ENCODE measurements at places on chromosomes 3 and 15.

DNA sequence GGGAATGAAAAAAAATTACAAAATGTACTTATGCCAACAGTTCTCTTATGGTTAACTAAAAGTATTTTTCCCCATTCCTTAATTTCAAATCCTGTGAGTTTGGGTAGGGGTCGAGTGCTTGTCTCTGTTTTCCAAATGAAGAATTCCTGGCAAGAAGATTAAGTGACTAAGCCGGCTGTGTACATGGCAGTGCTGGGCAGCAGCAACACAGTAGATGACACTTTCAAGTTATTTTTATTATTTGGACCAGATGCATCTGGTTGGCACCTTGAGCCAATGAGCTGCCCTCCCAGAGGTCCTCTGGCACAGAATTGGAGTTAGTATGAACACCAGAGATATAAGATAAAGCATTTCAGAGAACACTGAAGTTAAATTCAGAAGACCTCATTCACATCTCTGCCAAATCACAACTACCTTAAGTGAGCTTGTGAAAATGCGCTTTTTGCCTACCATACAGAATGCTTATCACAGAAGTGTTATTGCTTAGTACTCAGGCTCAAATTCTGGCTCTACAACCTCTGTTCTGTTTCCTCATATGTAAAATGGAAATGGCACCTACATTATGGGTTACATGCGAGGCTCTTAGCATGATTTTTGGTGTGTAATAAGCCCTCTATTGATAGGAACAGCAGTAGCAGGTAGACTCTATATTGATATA lies 256.9 kb downstream of the UBE2E2 start:
- DNase-seq = no peak
- H3K4me3 ChIP-seq = no peak overlapping the region
- no peaks in the 10 kb centered on the region for H3K27me3 ChIP-seq
- no peak overlapping the region for H3K27ac ChIP-seq

DNA sequence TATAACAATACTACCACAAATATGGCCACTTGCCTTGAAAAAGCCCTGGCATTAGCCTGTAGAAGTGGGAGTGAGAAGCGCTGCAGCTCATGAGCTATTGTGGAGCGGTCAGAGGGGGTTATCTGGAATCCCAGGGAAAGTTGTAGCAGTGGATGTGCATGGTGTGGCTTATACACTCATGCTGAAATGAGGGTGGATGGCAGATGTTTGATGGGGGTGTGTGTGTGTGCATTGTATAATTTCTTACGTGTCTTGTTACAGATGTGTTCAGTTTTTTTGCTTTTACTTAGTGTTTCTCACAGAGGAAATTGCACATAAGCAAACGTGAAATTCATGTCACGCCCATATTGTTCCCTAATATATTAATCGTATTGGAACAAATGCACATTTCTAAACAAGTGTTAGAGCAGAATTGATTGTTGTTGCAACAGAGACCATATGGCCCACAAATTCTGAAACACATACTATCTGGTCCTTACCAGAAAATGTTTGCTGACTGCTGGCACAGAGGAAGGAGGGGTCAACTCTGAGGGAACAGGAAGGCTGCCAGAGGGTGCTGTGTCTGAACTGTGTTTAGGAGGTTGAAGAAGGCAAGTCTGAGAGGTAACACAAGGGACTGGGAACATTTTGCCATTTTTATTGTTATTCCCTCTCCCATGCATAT lies 200.0 kb upstream of the CFAP20DC start:
- no peak overlapping the region for H3K27ac ChIP-seq
- no peak for DNase-seq
- H3K4me3 ChIP-seq = no peak overlapping the region
- H3K4me1 ChIP-seq = no peaks in the 10 kb centered on the region

- no peaks in the 10 kb centered on the region for H3K4me1 ChIP-seq
- H3K4me3 ChIP-seq = no peak overlapping the region
- H3K27me3 ChIP-seq = no peaks in the 10 kb centered on the region
- H3K27ac ChIP-seq = no peak overlapping the region
- DNase-seq = no peak
These were observed 84.0 kb downstream of the LIPC start for GRCh38 chr15:58515807-58516206.

- no peaks in the 10 kb centered on the region for H3K27me3 ChIP-seq
- H3K27ac ChIP-seq = no peak overlapping the region
- DNase-seq = no peak
These were observed 127.6 kb downstream of the SMAD6 start for GRCh38 chr15:66829551-66830121.

DNA sequence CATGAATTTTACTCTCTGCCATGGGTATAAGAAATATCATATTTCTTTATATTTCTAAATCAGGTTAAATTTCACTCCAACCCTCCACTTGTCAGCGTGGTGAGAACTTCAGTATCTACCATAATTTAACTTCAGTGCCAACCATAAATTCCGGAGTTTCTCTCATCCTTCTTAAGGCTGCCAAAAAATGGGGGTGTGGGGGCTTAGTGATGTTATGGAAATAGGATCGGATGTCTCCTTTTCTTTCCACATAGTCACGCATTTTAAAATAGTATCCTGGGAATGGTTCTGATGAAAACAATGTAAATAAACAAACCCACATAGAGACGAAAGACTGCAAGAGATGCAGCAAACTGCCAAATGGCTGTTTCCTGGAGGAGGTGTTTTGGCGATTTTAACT lies 12.9 kb upstream of the FAM3D start:
- DNase-seq = no peak
- no peak overlapping the region for H3K27ac ChIP-seq
- peaks cover 8% of the 10 kb centered on the region for H3K4me1 ChIP-seq
- H3K36me3 ChIP-seq = no peaks in the 10 kb centered on the region

- no peaks in the 10 kb centered on the region for H3K27me3 ChIP-seq
- peaks cover 17% of the 10 kb centered on the region for H3K36me3 ChIP-seq
- H3K27ac ChIP-seq = no peak overlapping the region
- no peak overlapping the region for H3K4me3 ChIP-seq
- no peaks in the 10 kb centered on the region for H3K4me1 ChIP-seq
These were observed 61.4 kb downstream of the TTC23 start for GRCh38 chr15:99187936-99188335.

DNA sequence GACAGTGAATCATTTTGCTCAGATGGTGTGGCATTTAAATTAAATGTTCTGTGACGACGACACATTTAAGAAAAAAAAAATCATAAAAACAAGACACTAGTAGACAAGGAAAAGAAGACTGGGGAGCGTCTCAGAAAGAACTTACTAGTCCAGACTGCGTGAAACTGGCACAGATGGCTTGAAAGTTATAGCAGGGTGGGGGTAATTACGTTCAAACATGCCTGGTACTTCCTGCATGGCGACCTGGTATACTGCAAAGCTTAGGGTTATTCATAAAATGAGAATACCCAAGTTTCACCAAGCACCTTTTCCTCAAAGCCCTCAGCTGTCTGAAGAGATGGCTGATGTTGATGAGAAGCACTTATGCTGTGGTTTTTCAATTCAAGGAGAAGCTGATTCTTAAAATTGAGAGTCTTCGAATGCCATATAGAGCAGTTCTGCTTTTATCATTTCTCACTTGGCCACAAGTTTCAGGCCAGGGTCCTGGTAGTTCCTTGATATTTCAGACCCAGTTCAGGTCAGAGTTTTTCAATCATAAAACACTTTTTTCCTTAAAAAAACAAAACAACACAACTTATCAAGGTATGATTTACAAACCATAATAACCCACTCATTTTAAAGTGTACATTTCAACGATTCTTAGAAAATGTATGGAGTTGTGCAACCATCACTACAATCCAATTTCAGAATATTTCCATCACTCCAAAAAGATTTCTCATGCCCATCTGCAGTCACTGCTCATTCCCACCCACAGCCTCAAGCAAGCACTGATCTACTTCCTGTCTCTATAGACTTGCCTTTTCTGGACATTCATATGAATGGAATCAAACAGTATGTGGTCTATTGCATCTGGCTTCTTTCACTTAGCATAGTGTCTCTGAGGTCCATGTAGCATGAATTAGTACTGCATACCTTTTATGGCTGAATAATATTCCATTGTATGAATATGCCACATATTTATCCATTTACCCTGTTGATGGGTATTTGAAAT lies 24.7 kb downstream of the PCOLCE2 start:
- no peak overlapping the region for H3K4me3 ChIP-seq
- no peak overlapping the region for H3K27ac ChIP-seq
- no peaks in the 10 kb centered on the region for H3K36me3 ChIP-seq
- no peak for DNase-seq
- H3K27me3 ChIP-seq = peaks cover 12% of the 10 kb centered on the region

DNA sequence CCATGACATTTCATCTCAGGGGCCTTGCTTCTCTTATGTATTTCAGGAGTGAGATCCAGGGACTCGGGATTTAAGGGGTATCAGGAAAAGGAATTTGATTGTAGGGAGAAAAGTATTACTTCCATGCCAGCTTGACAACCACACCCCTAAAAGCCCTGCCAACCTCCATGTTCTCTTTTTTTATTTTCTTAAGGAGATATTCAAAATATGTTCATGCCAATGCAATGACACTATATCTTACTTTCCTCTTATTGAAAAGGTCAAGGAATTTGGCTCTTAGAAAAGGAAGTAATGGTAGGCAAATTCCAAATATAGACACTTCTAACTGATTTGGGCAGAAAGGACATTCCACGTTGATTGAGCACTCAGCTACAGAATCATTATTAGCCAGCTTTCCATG lies 407.5 kb upstream of the NECTIN3 start:
- H3K27me3 ChIP-seq = no peaks in the 10 kb centered on the region
- H3K4me3 ChIP-seq = no peak overlapping the region

DNA sequence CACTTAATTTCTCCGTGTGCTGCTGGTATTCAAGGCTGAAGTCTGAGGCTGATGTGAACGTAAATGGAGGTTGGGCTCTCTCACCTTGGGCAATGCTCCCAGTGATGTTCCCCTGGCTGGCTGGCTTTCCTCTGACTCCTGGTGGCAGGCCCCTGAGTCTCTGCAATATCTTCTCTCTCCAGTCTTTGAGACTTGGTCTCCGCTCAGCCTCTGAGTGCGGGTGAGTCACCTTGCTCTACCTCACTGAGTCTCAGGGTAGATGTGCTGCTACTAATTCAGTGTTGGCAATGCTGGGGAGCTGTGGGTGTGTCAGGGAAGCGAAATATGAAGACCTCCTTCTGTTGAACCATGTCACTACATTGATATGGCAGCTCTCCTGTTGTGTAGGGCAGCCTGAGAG lies 31.3 kb upstream of the TRIM59 start:
- no peak for DNase-seq
- H3K4me1 ChIP-seq = no peaks in the 10 kb centered on the region
- no peaks in the 10 kb centered on the region for H3K36me3 ChIP-seq
- no peak overlapping the region for H3K27ac ChIP-seq

- DNase-seq = no peak
- no peaks in the 10 kb centered on the region for H3K27me3 ChIP-seq
- no peaks in the 10 kb centered on the region for H3K4me1 ChIP-seq
- no peaks in the 10 kb centered on the region for H3K36me3 ChIP-seq
These were observed 250.9 kb upstream of the SEMA6D start for GRCh38 chr15:47466357-47466756.

DNA sequence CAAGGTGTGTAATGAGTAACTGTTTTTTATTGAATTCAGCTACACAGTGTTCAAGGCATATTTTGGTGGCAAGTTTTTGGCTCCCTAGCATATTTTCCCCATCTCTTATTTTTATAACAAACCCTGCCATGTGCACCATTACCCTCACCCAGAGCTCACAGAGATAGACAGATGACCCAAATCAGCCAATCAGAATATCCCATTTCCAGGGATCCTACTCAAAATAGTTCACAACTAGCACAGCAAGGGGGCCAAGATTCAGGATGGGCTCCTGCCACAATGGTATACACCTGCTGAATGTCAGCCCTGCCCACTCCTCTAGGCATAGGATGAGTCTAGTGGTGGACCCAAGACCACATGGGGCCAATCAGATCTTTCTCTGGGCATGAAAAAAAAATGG lies 78.8 kb upstream of the SETMAR start:
- H3K27me3 ChIP-seq = no peaks in the 10 kb centered on the region
- H3K4me1 ChIP-seq = no peaks in the 10 kb centered on the region
- H3K4me3 ChIP-seq = no peak overlapping the region
- no peaks in the 10 kb centered on the region for H3K36me3 ChIP-seq

- H3K36me3 ChIP-seq = no peaks in the 10 kb centered on the region
These were observed 235.1 kb downstream of the CD47 start for GRCh38 chr3:107855710-107856109.

GRCh38 chr3:118782755-118783202 lies 251.9 kb downstream of the IGSF11 start:
- H3K27me3 ChIP-seq = no peaks in the 10 kb centered on the region
- no peak for DNase-seq
- no peak overlapping the region for H3K27ac ChIP-seq
- no peaks in the 10 kb centered on the region for H3K36me3 ChIP-seq
- no peaks in the 10 kb centered on the region for H3K4me1 ChIP-seq

GRCh38 chr3:69370901-69371301 lies 15.0 kb downstream of the FRMD4B start:
- H3K27ac ChIP-seq = no peak overlapping the region
- H3K4me1 ChIP-seq = no peaks in the 10 kb centered on the region
- H3K36me3 ChIP-seq = no peaks in the 10 kb centered on the region
- no peak for DNase-seq
- H3K4me3 ChIP-seq = no peak overlapping the region

DNA sequence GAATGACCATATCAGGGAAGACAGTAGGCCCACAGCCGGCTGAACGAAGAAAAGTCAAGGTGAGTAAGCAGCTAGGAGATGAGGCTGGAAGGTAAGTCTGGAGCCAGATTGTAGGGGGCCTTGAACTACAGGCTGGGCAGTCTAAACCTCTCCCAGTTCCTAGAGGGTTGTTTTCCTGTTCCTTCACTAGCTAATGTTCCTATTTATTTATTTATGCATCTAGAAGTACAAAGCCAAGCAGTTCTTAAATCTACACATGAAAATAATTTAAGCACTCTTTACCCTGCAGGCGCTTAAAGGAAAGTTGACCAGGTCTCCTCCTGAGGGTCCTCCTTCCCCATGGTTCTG lies 3.7 kb downstream of the ACAA1 start:
- H3K27me3 ChIP-seq = no peaks in the 10 kb centered on the region
- H3K4me3 ChIP-seq = no peak overlapping the region
- peaks cover 73% of the 10 kb centered on the region for H3K4me1 ChIP-seq
- no peak for DNase-seq

- peaks cover 5% of the 10 kb centered on the region for H3K4me1 ChIP-seq
- no peak overlapping the region for H3K4me3 ChIP-seq
- no peaks in the 10 kb centered on the region for H3K27me3 ChIP-seq
These were observed 13.4 kb downstream of the PML start for GRCh38 chr15:74007820-74008371.
